Stimulated activated CD8-positive, alpha-beta memory T cell treated with anti-CD3 and anti-CD28 coated beads, Interleukin-15, amount 100 ng/mL, for 1 hour (primary cell): ENCODE measurements at places on chromosomes 1 and 21.

GRCh38 chr1:221994939-221995338 is 253.1 kb upstream of the DUSP10 start:
- no peak for DNase-seq

DNA sequence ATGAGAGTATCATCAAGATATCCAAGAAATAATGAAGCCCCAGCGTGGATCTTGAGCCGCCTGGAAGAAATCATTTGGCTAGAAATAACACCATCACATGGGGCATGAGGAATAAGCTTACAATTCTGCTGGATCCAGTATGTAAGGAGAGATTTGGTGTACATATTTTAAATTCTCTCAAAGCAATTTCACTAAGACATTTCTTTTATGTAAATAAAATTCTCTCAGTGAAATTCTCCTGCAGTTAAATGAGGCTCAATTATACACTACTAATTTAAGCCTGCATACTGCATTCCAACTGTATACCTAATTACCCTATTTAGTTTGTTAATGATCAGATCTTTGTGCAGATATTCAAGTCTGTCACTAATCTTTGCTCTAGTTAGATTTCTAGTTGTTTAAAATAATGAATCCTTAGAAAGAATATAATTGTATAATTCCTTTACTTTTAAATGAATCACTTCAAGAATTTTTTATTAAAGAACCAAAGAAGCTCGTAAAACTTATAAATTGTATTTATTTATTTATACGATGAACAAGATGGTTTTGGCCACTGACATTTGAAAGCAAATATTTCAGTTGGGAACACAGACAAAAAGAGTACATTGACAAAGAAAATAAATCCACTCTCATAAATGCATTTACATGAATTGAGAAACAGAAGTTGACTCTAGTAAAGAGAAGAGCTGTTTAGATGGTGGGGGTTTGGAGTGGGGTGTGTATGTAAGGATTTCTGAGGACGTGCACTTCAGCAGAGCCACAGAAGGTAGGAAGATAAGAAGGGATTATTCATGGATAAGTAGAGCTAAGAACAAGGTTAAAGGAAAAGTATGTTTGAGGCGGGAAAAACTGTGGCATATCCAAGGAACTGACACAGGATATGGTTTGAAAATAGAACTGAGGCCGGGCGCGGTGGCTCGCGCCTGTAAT is 466.8 kb downstream of the DSCAM start:
- no peak for DNase-seq

GRCh38 chr1:60573726-60574409 is 500.3 kb upstream of the C1orf87 start:
- DNase-seq, result no peak

GRCh38 chr1:5936621-5937372 is 55.4 kb downstream of the NPHP4 start:
- no peak for DNase-seq

GRCh38 chr1:21338573-21339355 is 48.5 kb upstream of the ECE1 start:
- DNase-seq, result no peak

- DNase-seq, result no peak
Measured at GRCh38 chr1:219834314-219834917, 93.9 kb downstream of the SLC30A10 start.

DNA sequence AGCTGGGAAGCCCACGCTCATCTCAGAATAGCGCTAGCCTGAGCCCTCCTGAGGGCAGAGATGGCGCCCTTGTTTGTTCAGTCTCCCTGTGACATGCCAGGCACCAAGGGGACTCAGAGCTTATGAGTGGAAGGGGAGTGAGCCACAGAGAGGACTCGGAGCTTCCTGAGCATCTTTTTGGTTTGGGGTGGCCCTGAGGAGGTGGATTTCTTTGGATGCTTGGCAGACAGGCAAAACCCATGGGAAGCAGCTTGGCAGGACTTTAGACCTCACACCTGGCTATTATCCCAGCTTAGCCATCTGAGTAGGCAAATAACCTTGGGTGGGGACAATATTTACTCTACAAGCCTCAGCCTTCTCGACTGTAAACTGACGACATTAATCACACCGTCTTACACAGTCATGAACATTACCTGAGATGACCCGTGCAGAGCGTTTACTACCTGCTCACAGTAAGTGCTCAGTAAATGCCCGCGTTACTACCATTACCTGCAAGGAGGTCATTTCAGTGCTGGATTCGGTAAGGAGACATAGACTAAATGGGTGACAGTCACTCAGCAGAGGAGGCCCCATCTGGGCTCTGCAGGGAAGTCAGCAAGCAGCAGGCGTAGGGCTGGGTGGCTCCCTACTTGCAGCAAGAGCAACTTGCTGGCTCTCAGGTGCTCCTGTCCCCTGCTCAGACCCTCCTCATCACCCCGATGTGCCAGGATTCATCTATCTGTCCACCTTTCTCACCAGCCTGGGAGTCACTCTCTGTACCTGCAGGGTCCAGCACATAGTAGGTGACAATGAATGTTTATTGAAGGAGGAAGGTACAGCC is 54.9 kb downstream of the KLHDC7A start:
- no peak for DNase-seq
